ENCODE measurements at places on chromosomes 6 and 20.
A peak's percentile ranks its signal among the peaks of the same experiment; 100 is the strongest.

- DNase-seq, result no peak
These were observed 252.4 kb downstream of the GMDS start for GRCh38 chr6:1993042-1993441.

DNA sequence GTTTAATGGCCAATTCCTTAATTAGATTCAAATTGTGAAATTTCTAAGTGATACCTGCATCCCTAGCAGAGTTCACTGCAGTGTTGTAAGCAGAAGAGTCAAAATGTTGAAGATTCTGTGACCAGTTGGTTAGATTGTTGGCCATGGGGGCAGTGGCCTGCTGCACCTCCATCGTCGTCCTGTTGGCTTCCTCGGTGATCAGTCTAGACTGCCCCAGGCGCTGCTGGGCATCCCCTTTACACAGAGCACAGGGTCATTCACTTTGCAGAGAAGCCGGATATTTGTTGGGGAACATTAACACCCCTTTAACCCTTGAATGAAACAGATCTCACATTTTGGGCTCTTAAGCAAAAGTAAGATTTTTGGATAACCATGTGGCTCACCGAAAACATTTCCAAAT lies 60.7 kb downstream of the FAM229B start:
- DNase-seq, result no peak

DNA sequence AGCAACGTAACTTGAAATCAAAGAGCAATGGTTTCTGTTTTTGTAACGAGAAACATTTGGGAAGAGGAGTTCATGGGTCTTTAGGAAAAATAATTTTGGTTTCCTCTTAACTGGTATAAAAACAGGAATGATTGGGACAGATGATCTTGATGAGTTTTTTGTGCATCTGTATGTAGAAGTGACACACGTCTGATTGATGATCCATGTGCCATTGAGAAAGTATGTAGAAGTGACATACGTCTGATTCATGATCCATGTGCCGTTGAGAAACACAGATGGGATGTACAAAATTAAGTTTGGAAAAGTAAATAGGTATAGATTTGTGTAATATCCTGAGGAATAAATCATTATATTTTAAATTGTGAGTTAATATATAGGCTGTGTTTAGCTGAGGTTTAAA lies 2.1 kb downstream of the KIAA1586 start:
- no peak for DNase-seq

DNA sequence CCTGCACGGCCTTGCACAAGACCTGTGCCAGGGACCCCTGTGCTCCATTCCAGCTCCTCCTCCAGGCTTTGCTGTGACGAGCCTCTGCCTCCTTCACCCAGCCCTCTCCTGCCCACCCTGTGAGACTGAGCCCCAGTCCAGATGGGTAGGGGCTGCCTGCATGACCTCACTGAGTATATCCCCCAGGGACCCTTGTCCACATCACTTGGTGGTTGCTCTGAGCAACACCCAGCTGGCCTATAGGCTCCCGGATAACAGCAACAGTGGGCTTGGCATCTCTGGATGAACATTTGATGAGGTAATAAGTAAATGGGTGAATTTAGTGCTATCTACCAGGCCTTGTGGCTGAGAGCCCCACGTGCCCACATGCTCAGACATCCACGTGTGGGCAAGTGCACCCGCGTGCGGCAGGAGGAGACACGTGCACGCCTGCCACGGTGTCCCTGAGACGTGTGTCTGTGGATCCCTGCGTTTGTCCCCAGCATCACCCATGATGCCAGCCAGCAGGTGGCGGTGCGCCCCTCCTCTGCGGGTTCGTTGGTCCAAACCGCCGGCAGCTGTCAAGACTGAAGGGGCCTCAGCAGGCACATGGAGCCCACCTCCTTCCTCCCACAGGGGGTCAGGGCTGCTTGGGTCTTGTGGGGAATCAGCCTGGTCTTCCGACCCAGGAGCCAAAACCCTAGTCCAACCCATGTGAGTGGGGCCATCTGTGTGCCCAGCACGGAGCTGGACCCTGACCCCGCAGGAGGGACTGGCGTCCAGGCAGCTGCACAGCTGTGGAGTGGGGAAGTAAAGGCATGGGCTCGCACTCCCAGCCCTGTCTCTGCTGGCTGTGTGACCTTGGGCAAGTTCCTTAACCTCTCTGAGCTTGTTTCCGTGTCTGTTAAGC lies 45.9 kb downstream of the FGD2 start:
- DNase-seq, result peak; percentile 96

- DNase-seq, result no peak
These were observed 44.7 kb downstream of the SOBP start for GRCh38 chr6:107534571-107535141.

- DNase-seq, result no peak
These were observed 6.5 kb upstream of the BTN3A2 start for GRCh38 chr6:26358511-26358981.

DNA sequence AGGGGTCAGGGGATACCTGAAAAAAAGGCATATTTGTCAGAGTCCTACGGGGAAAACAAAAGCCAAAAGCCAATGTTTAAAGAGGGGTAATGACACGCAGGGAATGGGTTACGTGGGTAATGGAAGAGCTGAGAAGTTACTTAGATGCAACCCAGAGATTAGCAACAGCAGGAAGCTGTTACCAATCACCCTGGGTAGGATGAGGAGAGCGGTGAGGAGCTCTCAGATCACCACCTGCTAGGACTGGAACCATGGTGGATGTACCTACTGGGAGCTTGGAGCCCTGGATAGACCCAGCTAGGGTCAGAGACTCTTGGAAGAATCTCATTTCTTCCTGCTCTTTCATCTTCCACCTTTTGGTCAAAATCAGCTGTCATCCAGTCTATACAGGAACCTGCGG lies 51.2 kb upstream of the RNF24 start:
- DNase-seq, result no peak

- no peak for DNase-seq
These were observed 106.4 kb upstream of the PDE10A start for GRCh38 chr6:165769401-165769800.

GRCh38 chr6:141467041-141467440 lies 665.7 kb upstream of the GJE1 start:
- no peak for DNase-seq

DNA sequence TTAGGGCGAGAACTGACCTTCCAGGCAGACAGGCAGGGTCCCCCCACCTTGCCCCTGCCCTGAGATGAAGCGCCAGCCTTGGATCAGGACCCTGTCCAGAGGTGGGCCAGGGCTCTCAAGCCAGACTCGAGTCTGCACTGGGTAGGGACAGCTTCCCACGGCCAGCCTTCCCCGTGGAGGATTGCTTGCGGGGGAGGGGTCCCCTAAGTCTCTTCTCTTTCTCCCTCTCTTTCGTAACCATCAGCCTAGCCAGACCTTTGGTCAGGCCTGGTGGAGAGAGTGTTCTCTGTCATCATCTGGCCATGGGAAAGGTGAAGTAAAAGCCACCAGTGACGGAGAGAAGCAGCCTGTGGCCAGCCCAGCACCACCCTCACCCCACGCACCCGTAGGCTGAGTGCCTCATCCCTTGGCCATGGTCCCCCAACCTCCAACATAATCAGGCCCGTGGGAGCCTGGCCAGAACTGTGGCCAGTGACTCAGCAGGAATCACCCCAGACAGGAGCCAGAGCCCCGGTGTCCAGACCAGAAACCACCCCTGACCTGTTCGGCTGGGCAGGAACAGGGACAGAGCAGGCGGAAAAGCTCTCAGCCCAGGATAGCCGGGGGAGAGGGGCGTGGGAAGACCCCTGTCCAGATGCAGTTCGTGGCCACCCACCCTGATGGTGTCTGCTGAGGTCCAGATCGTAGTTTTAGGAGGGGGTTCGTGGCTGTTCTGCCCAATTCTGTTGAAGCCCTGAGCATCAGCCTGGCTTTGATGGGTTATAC lies 47.1 kb downstream of the SNAI1 start:
- DNase-seq, result no peak

DNA sequence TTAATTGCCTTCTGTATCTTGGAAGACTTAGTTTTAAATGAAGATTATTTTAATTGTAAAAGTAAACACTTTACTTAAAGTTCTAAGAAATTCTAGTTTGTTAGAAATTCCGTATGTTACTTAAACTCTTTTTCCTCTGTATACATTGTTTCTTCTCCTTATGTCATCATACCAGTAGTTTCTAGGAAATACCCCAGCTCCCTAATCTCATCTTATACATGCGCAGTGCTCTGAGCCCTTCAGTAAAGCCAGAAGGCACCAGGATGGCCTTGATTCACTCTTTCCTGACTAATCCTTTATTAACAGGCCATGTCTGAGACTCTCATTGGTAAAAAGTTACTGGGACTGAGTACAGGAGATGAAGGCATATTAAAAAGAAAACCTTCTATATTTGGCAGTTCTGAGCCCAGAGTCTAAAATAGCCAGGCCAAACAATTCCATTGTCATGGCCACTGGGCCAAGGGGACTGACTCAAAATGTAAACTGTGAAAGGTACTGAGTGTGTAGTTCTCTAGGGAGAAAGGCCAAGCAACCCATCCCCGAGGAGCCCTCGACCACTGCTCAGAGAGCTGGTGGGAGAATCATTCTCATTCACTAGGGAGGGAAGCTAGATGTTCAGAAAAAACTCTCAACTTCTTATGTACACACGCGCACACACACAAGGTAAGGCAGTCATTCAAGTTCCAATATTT lies 25.0 kb downstream of the SLC22A1 start:
- DNase-seq, result no peak

GRCh38 chr6:158803733-158804143 lies 15.4 kb downstream of the EZR start:
- DNase-seq, result peak; percentile 35

DNA sequence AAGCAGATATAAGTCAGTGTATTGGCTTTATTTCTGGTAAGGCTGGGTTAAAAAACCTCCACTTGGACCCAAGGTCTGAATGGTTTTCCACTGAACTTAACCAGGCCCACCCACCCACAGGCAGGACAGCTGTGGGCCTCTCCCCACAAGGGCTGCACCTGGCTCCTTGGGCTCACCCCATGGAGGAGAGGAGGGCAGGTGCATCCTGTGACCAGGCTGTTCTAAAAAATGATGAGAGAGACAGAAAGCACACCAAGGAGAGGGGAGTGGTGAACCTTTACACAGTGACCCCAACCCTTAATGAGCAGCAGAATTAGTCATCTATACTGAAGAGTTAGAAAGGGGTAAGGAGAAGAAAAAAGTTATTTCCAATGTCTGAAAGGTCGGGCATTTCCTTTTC lies 34.5 kb upstream of the DUSP22 start:
- DNase-seq, result no peak

DNA sequence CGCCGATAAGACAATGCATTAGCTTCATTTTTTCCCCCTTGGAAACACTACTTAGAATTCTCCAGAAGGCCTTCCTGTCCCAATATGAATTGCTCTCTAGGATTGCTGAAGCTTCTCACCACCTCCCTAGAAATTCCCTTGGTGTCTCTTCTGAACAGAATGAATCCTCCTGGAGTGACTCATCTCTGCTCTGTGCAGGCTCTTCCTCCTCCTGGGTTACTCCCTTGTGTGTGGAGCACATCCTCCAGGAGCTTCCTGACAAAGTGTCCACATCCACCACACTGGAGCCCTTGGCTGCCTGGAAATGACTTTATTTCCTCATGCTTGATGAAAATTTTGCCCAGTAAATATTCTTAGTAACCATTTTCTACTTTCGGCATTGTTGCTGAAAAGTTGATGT lies 54.4 kb downstream of the DTNBP1 start:
- DNase-seq, result no peak

DNA sequence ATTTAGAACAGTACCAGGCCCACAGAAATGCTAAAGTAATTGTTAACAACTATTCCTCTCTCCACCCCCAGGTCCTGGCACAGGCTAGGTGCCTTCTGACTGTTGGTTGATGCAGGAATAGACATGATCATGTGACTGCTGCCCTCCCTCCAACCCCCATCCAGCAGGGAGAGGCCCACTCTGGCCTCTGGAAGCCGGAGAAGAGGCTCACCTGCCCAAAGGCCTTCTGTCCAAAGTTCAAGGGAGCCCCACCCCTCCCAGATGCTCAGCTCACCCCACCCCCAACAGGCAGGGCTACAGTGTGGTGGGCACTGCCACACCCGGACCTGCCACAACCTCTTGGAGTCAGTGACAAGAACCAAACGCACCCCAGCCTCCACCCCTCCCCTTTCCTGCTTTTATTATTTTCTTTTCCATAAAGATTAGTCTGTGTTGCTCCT lies 26.9 kb upstream of the FOXP4 start:
- no peak for DNase-seq

DNA sequence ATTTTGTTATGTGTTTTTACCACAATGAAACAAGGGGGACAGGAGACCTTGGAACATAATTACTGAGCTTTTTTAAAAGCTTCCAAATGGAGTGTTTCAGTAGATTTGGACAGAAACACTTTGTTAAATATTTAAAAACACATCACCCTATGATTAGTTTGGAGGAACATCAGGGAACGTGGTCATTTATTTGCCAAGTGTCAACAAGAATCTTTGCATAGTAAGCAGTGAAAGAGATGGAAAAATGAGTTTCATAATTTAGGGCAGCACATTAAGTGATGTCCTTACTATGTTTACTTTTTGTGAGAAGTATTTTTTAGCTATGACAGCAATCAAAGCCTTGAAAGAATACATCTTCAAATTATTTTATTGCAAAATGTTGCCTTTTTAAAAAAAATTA lies 82.6 kb downstream of the PROKR2 start:
- DNase-seq, result no peak

DNA sequence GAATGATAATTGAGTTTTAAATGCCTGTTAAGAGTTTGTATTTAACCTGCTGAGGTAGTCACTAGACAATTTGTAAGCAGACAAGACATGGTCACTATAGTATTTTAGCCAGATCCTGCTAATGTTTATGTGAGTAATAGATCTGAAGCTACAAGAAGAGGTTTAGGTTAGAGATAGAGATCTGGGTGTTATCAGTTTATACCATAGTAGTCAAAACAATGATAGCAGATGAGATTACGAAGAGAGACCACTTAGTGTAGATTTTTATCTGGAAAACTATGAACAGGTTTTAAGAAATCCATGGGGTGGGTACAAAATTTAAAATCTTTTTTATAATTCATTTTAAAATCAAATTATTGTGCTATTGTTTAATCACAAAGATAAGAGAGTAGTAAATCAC lies 47.5 kb downstream of the PHIP start:
- DNase-seq, result no peak

- DNase-seq, result no peak
These were observed 56.2 kb downstream of the SNX9 start for GRCh38 chr6:157879034-157879872.

GRCh38 chr6:41545247-41545702 lies 906 bp upstream of the FOXP4 start:
- no peak for DNase-seq

GRCh38 chr6:144343701-144344428 lies 58.7 kb downstream of the UTRN start:
- DNase-seq, result no peak

GRCh38 chr6:56642366-56643261 lies at the start of gene DST:
TSS of gene DST (minus strand) at chr6:56642889.
- no peak for DNase-seq
